HCT116 (cell line): ENCODE measurements at places on chromosomes 5 and 9. TPM values are rescaled to one million over a fixed set of nuclear protein-coding genes. Genes with fewer than 3 reads are reported as not detected.
A peak's percentile ranks its signal among the peaks of the same experiment; 100 is the strongest.

Gene RNF183
- 0.12 TPM for total RNA-seq

Gene ZBED3
- total RNA-seq = 12.7 TPM

DNA sequence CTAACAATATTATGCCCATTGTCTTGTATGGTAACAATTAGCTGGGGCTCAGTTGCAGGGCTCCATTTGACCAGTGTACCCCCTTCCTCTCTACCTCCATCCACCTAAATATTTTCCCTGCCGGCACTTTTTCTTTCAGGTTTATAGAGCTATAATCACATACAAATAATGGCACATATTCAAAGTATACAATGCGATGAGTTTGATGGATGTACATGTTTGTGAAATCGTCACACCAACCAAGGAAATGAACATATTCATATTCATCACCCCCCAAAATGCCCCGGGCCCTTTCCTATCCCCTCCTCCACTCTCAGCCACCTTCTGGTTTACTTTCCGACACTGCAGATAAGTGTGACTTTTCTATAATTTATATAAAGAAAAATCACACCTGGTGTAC, 351.5 kb downstream of the GADD45G start:
- no peak overlapping the region for H3K4me3 ChIP-seq
- no peaks in the 10 kb centered on the region for H3K4me1 ChIP-seq
- DNase-seq = no peak
- no peaks in the 10 kb centered on the region for H3K36me3 ChIP-seq
- peaks cover under 1% of the 10 kb centered on the region; the same call in 1 of the 2 replicates for H3K27me3 ChIP-seq

DNA sequence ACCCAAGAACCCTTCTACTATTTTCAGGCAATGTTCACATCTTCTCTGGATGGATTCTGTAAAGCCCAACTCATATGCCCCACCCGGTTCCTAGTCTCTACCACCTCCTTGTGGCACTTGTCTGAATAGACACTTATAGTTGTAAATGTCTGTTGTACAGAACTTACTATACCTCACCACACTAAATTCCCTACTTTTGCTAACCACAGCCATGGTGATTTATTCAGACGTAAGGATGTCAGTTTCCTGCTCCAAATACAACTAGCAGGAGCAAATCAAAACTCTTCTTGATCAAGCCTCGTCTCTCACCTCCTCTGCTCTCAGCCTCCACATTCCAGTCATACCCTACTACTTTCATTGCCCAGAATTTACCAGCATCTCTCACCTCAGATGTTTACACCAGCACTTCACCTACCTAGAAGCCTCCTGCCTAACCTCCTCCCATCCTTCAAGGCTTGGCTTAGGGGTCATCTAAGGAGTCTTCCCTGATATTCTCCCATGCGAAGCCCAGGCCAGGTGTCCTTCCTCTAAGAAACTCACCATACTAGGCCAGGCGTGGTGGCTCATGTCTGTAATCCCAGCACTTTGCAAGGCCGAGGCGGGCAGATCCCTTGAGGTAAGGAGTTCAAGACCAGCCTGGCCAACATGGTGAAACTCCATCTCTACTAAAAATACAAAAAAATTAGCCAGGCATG, 75.5 kb downstream of the MAPKAP1 start:
- no peaks in the 10 kb centered on the region for H3K36me3 ChIP-seq
- H3K27ac ChIP-seq = no peak overlapping the region
- no peaks in the 10 kb centered on the region for H3K27me3 ChIP-seq
- DNase-seq = no peak
- H3K4me3 ChIP-seq = no peak overlapping the region

DNA sequence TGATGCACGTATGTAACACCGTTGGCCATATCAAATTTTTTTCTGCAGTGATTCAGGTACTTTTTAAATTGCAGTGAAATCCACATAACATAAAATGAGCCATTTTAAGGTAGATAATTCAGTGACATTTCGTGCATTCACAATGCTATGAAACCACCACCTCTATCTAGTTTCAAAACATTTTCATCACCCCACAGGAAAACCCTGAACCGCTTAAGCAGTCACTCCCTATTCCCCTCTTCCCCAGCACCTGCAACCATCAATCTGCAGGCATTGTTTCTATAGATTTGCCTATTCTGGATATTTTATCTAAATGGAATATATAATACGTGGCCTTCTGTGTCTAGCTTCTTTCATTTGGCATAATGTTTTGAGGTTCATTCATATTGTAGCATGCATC, 79.2 kb downstream of the BOD1 start:
- H3K36me3 ChIP-seq = no peaks in the 10 kb centered on the region
- H3K27me3 ChIP-seq = no peaks in the 10 kb centered on the region
- H3K4me3 ChIP-seq = no peak overlapping the region
- H3K27ac ChIP-seq = no peak overlapping the region
- no peak for DNase-seq

- no peaks in the 10 kb centered on the region for H3K27me3 ChIP-seq
- no peaks in the 10 kb centered on the region for H3K4me1 ChIP-seq
- H3K4me3 ChIP-seq = no peak overlapping the region
Observed at GRCh38 chr5:104733063-104733669, 1170.6 kb upstream of the NUDT12 start.

DNA sequence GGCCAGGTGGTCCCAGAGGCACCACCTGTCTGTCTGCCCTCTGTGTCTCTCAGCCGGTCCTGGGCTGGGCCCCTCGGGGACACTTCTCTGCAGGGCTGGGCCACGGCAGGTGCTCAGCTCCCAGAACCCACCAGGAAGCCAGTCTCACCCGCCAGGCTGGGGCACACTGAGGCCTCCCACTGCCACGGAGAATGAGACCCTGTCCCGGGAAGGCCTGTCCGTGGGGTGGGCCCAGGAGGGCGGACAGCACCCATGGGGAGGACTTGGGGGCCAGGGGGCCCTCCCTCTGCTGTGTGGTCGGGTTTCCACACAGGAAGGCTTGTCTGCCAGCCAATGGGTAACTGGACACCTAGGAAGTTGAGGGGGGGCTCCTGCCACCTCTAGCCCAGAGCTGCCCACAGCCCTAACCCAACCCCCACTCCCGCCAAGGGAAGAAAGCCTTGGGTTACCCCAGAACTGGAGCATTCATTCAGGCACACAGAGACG, 4.1 kb upstream of the TUBB4B start:
- H3K36me3 ChIP-seq = peaks cover 4% of the 10 kb centered on the region
- DNase-seq = no peak
- peak overlapping the region; percentile 28; the same call in 1 of the 2 replicates for H3K4me3 ChIP-seq
- H3K27me3 ChIP-seq = no peaks in the 10 kb centered on the region

- DNase-seq = no peak
- no peak overlapping the region for H3K27ac ChIP-seq
- H3K4me1 ChIP-seq = no peaks in the 10 kb centered on the region
- no peak overlapping the region for H3K4me3 ChIP-seq
Observed at GRCh38 chr5:170289764-170290163, 7.8 kb downstream of the LCP2 start.

DNA sequence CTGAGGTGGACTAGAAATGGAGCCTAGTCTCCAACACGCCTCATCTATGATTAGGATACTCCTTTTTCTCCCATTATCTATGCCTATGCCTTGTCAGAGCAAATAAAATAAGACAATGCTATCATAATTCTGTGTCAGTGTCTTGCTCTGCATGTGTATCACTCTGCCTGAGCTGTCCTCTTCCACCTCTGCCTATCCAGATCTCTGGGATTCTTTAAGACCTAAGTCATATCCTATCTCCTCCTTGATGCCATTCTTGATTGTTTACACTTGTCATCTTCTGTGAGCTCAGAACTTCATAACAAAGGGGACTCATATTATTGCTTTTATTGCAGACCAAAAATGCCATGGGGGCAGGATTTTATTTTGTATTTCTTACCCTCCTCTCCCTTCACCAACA, 351.2 kb upstream of the C9orf72 start:
- H3K4me1 ChIP-seq = no peaks in the 10 kb centered on the region
- no peak overlapping the region for H3K4me3 ChIP-seq
- H3K36me3 ChIP-seq = no peaks in the 10 kb centered on the region
- DNase-seq = no peak
- H3K27me3 ChIP-seq = no peaks in the 10 kb centered on the region

- H3K4me3 ChIP-seq = no peak overlapping the region
- no peak for DNase-seq
- H3K27ac ChIP-seq = no peak overlapping the region
Observed at GRCh38 chr9:101739311-101739710, 864 bp upstream of the GRIN3A start.

Gene RNF208
- total RNA-seq = 26.1 TPM

DNA sequence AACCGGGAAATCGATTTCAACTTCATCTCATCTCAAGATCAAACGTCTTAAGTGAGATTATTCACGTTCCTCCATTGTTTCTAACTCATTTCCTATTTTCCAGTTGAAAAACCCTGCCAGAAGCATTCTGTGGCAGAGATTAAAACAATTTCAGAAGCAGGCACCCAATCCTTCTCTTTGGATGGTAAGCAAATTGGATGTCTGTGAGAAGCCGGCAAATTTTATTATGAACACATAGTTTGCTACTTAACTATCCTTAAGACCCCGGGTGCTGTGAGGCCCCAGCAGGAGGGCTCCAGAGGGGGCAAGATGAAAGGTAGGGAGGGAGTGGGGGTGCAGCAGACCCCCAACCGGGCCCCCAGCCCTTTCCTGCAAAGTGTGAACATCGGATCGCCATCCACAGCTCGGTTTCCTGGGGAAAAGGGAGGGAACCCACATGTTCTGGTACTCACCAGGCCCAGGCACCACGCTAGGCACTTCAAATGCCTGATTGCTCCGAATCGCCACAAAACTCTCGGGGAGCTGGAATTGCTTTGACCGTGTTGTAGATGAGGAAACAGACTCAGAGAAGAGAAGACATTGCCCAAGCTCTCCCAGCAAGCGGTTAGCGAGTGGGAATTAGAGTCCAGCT, 167.1 kb upstream of the MVB12B start:
- H3K4me3 ChIP-seq = no peak overlapping the region
- no peaks in the 10 kb centered on the region for H3K27me3 ChIP-seq
- H3K4me1 ChIP-seq = no peaks in the 10 kb centered on the region
- no peak overlapping the region for H3K27ac ChIP-seq

- no peak overlapping the region for H3K4me3 ChIP-seq
- H3K36me3 ChIP-seq = no peaks in the 10 kb centered on the region
- no peak overlapping the region for H3K27ac ChIP-seq
- no peaks in the 10 kb centered on the region for H3K27me3 ChIP-seq
- no peaks in the 10 kb centered on the region for H3K4me1 ChIP-seq
Observed at GRCh38 chr9:12846035-12846434, 71.2 kb downstream of the LURAP1L start.

DNA sequence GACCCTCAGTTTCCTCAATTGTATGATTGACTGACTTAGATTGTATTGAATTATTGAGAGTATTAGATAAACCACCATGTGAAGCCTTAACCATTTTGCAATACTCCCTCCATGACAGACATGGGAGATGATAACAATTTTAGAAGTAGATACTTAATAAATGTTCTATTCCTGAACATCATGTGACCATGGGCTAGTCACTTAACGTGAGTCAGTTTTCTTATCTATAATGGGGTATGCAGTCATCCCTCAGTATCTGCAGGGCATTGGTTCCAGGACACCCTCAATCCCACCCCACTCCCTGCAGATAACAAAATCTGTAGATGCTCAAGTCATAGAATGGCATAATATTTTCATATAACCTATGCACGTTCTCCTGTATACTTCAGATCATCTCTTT, 31.0 kb downstream of the SNX18 start:
- no peak for DNase-seq
- H3K4me3 ChIP-seq = no peak overlapping the region
- H3K4me1 ChIP-seq = peaks cover 5% of the 10 kb centered on the region; the same call in 1 of the 2 replicates
- no peaks in the 10 kb centered on the region for H3K36me3 ChIP-seq

- peaks cover 11% of the 10 kb centered on the region for H3K27me3 ChIP-seq
- no peaks in the 10 kb centered on the region for H3K4me1 ChIP-seq
- H3K36me3 ChIP-seq = no peaks in the 10 kb centered on the region
- DNase-seq = no peak
Observed at GRCh38 chr5:31688515-31689092, 49.7 kb downstream of the PDZD2 start.

- H3K36me3 ChIP-seq = no peaks in the 10 kb centered on the region
- H3K4me3 ChIP-seq = no peak overlapping the region
- peaks cover 15% of the 10 kb centered on the region for H3K4me1 ChIP-seq
- no peak overlapping the region for H3K27ac ChIP-seq
- no peaks in the 10 kb centered on the region for H3K27me3 ChIP-seq
Observed at GRCh38 chr9:108784998-108785397, 70.8 kb downstream of the ACTL7B start.

Gene DELE1
- 74.1 TPM for total RNA-seq

GRCh38 chr5:160524827-160525226, 103.2 kb downstream of the PTTG1 start:
- no peak overlapping the region for H3K4me3 ChIP-seq
- no peaks in the 10 kb centered on the region for H3K36me3 ChIP-seq
- H3K4me1 ChIP-seq = no peaks in the 10 kb centered on the region
- H3K27me3 ChIP-seq = peaks cover 11% of the 10 kb centered on the region; the same call in 1 of the 2 replicates

DNA sequence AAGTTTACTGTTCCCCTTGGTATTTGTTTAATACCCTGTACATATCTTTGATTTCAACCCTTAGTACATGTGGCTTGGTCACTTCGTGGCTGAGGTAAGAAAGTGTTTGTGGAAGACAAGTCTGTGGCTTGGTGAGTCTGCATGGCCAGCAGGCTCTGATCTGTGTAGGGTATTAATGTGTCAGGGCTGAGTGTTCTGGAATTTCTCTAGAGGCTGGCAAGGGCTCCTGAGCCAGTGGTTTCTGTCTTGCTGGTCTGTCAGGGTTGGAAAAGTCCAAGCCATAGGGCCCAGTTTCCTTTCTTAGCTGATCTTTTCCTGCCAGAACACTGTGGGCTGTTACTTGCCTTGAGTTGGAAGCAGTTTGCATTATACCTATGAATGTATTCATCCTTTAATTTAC, 48.0 kb upstream of the FBXL7 start:
- H3K27me3 ChIP-seq = no peaks in the 10 kb centered on the region
- no peaks in the 10 kb centered on the region for H3K36me3 ChIP-seq
- no peak overlapping the region for H3K27ac ChIP-seq
- no peak for DNase-seq
- no peak overlapping the region for H3K4me3 ChIP-seq

DNA sequence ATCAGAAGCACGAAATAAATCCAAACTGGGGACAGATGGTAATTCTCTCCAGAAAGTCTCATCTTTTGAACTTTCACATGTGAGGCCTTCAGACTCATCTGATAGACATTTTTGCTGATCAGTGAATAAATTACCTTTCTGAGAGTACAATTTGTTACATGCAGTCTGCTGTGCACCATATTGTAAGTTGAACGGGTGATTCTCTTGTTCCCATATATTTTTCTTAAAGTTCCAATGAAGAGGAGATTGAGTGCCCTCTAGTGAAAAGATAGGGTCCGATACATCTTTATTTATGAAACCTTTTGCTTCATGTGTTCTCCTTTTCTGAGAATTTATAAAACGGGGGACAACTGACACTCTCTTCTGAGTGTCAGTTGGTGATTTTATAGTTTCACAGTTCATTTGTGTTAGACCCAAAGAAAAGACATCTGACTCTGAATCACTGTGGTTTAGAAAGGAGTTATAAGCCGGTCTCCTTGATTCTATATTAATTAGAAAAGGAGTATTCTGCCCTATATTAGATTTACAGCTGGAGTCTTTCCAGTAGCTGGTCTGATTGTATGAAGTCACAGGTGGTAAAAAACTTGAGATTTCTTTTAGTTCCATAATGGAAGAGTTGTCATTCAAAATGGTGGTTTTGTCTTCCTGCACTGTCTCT, 30.4 kb downstream of the GNG10 start:
- peak; percentile 24 for DNase-seq
- H3K4me3 ChIP-seq = no peak overlapping the region
- H3K4me1 ChIP-seq = no peaks in the 10 kb centered on the region
- no peaks in the 10 kb centered on the region for H3K36me3 ChIP-seq
- H3K27ac ChIP-seq = no peak overlapping the region

- DNase-seq = no peak
- H3K4me1 ChIP-seq = no peaks in the 10 kb centered on the region
- no peaks in the 10 kb centered on the region for H3K36me3 ChIP-seq
- no peak overlapping the region for H3K27ac ChIP-seq
- H3K4me3 ChIP-seq = no peak overlapping the region
- peaks cover 56% of the 10 kb centered on the region for H3K27me3 ChIP-seq
Observed at GRCh38 chr5:33892620-33893137, 889 bp upstream of the ADAMTS12 start.

- no peaks in the 10 kb centered on the region for H3K27me3 ChIP-seq
- peaks cover 14% of the 10 kb centered on the region for H3K4me1 ChIP-seq
Observed at GRCh38 chr5:35861718-35862117, 5.0 kb downstream of the IL7R start.
